ENCODE measurements at places on chromosomes 6 and 20.
A peak's percentile ranks its signal among the peaks of the same experiment; 100 is the strongest.

GRCh38 chr6:114739656-114740055 is 396.8 kb upstream of the HS3ST5 start:
- no peak for DNase-seq

DNA sequence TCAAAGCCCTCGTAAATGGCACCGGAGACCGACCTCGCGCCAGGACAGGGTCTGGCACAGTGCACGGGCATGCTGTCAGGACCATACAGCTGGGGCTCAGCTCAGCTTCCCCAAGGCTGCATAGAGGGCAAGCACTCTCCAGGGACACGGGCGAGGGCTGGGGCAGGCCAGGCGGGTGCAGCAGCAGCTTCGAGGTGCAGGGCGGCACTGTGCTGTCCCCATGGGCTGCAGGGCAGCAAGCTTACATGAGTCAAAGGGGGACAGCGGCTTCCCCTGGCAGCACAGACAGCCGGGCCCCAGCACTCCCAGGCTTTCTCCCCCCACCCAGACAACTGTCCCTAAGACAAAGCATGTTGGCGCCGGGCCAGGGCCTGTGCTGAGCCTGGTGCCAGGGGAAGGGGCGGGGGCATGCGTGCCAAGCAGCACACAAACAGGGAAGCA is 25.7 kb downstream of the PSMG4 start:
- DNase-seq: peak; percentile 48

DNA sequence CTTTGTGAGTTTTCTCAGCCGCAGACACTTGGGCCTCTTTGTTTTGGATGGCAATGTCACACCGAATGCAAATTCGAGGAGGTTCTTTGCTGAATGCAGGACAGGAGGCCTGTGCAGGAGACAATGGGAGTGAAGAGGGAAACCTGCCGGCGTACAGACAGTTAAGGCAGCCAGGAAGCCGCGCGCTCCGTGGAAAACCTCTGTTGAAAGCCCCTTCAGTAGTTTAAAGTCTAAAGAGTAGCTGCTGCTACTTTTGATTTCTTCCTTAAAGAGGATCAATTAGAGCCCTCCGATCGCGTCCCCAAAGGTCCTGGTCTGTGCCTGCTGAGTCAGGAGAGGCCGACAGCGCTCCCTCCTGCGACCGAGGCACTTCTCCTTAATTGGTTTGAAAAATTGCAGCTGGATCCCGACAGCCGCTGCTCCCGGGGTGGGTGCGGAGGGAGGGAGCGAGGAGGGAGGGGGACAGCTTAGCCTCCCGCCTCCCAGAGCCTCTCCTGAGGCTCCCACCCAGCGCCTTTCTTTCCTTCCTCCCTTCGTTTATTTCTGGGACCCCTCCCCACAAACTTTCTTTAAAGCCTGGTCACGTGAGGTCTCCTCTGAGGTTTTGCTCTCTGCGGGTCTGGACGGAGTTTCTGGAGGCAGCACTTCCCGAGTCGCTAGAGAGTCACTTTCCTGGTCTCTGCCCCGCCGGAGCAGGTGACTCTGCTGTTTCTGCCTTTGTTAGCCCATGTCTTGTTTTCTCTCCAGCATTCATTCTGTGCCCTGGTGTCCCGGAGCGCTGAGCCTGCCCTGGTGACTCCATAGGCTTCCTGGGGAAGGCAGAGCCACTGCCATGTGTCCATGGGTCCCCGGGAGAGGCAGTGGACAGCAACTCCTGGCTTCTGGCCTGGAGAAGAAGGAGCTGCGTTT is 22.3 kb upstream of the RPP40 start:
- DNase-seq: peak; percentile 21

DNA sequence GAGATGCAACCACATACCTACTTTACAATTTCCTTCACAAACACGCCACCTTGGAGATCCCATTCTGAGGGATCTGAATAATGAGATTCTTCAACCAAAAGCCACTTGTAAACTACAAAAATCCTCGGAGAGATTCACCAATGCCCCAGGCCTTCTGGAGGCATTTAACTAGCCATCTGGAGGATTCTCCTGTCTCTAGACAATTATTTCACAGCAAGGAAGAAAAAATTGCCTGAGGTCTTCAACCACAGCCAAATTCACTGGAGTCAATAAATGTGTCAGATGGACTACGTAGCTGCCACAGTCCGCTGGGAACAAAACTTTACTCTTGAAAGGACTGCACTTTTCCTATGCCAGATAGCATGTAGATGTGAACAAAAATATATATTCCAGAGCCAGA is 19.0 kb upstream of the DCDC2 start:
- no peak for DNase-seq

GRCh38 chr6:89161326-89162046 is 15.6 kb downstream of the PM20D2 start:
- DNase-seq: no peak

DNA sequence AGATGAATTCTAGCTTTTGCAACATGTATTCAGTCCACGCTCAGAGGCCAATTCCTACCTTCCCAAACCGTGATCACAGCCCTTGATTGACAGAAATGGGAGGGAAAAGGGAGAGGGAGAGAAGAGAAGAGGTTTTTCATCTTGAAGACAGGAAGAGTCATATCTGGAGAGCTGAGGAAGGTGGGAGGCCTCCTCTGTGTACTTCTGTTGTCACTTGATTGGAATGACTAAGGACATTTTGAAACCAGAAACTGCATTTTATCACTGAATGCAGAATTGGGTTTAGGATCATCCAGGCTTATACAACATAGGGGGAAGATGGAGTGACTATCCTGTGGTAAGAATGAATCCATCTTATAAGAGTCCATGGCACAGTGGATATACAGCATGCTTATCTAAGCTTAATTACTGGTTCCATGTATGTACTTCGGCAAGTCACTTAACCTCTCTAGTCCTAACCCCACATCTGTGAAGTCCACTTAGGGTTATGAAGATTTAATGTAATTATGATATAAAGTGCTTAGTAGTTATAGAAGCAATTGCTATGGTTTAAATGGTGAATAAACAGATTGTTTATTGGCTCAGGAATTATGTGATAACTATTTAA is 144.0 kb downstream of the BCKDHB start:
- DNase-seq: no peak

GRCh38 chr6:117194978-117195377 is 70.4 kb upstream of the VGLL2 start:
- no peak for DNase-seq

GRCh38 chr6:113146878-113147277 is 710.3 kb upstream of the MARCKS start:
- no peak for DNase-seq

DNA sequence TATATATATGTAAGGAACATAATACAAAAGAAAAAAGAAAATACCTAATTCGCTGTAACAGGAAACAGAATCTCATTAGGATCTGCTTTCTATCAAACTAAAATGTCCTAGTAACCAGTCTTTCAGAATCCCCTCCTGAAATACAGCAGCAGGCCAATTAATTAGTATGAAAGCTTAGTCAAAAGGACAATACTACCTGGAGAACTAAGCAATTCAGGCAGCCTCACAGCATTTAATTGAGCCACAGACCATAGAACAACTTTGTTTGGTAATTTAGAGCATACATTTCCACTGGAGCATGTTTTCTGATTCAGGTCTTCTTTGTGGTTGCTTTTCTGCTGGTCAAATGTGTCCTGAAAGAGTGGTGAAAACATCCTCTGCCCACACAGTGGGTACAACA is 516.0 kb downstream of the LMBRD1 start:
- no peak for DNase-seq

- DNase-seq: no peak
These were observed 29.3 kb upstream of the PRDM1 start for GRCh38 chr6:106056746-106057390.

DNA sequence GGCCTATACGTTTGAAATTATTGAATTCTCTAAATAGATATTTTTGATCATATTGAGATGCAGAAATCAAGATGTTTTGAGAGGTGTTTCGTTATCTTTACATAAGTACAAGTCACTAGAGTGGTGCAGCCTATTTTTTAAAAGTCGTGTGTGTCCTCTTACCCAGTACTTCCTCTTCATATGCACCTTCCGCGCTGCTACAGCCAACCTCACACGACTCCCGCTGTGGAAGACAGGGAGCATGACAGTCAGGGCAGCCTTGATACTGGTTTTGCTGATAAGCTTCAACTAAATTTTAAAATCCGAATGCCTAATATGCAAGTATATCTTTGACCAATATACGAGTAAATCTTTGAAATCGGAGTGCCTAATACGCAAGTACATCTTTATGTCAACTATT is 16.3 kb downstream of the ROS1 start:
- DNase-seq: no peak

DNA sequence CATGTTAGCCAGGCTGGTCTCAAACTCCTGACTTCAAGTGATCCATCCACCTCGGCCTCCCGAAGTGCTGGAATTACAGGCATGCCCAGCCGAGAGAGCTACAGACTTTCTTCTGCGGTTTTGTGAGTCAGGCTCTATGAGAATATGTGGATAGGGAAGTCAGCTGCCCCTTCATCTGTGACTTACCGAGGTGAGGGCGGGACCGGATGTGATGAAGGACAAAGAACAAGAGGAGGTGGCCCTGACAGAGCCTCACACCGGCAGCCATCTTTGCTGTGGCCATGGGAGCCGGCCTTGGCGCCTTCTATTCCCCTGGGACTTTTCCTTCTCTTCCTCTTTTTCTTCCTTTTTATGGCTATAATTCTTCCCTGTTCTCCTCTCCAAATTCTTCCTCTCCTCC is 67.0 kb downstream of the IYD start:
- no peak for DNase-seq

GRCh38 chr6:80469977-80470376 is 363.5 kb downstream of the BCKDHB start:
- DNase-seq: no peak

DNA sequence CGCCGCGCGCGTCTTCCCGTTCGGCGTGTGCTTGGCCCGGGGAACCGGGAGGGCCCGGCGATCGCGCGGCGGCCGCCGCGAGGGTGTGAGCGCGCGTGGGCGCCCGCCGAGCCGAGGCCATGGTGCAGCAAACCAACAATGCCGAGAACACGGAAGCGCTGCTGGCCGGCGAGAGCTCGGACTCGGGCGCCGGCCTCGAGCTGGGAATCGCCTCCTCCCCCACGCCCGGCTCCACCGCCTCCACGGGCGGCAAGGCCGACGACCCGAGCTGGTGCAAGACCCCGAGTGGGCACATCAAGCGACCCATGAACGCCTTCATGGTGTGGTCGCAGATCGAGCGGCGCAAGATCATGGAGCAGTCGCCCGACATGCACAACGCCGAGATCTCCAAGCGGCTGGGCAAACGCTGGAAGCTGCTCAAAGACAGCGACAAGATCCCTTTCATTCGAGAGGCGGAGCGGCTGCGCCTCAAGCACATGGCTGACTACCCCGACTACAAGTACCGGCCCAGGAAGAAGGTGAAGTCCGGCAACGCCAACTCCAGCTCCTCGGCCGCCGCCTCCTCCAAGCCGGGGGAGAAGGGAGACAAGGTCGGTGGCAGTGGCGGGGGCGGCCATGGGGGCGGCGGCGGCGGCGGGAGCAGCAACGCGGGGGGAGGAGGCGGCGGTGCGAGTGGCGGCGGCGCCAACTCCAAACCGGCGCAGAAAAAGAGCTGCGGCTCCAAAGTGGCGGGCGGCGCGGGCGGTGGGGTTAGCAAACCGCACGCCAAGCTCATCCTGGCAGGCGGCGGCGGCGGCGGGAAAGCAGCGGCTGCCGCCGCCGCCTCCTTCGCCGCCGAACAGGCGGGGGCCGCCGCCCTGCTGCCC is 1.1 kb downstream of the SOX4 start:
- DNase-seq: peak; percentile 67

- DNase-seq: no peak
These were observed 113.8 kb downstream of the JPH2 start for GRCh38 chr20:44073011-44073674.

DNA sequence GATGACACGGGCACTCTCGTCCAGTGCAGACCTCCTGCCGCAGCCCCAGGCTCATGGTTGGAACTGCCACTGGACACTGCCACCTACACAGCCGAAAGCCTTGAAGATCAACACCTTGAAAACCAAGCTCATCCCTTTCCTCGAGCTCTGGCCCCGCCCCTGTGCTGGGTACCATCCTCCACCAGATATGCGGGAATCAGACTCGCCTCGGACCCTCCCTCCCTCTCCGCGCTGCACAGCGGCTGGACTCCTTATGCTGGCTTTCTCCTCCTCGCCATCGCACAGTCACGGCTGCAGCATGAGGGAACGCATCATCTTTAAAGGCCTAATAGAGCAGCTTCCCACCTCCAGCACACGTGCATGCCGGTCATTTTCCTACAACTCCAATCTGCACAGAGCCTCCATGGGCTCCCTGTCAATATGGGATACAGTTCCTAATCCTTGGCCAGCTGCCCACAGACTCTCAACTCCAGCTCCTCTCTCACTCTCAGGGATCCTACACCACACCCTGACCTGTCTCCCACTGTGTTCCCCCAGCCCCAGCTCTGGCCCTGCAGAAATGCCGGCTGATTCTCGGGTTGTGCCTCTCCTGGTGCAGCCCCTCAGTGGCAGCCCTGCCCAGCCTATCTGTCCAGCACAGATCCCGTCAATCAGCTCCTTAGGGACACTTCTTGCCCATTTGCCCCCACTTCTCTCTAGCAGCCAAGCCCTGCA is 23.2 kb downstream of the TXNDC5 start:
- no peak for DNase-seq

- no peak for DNase-seq
These were observed 15.6 kb upstream of the DAAM2 start for GRCh38 chr6:39776581-39776980.

DNA sequence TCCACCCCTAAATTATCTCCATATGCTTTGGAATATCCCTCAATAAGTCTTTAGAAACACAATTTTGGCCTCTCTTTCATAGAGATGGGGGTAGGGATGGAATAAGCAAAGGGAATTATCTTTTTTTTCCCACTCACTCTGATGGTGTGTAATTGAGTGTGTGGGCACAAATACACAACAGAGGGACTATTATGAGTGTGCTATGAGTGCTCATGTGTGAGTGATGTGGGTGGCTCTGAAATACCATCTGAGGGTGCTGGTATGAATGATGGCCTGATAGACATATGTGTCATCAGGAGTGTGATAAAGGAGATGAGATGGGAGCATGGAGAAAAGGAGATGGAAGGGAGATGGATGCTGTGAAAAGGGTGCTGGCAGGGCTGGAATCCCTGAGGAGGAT is 35.6 kb downstream of the GSS start:
- no peak for DNase-seq

DNA sequence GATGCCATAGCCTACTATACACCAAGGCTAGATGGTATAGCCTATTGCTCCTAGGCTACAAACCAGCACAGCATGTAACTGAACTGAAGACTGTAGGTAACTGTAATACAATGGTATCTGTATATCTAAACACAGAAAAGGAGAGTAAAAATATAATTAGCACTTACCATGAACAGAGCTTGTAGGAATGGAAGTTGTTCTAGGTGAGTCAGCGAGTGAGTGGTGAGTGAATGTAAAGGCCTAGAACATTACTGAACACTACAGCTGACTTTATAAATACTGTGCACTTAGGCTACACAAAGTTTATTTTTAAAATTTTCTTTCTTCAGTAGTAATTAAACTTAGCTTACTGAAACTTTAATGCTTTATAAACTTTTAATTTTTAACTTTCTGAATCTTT is 129.5 kb downstream of the BTBD9 start:
- no peak for DNase-seq

- DNase-seq: no peak
These were observed 36.9 kb upstream of the STMND1 start for GRCh38 chr6:17064975-17065374.
